ENCODE measurements at places on chromosomes 5 and 9.

DNA sequence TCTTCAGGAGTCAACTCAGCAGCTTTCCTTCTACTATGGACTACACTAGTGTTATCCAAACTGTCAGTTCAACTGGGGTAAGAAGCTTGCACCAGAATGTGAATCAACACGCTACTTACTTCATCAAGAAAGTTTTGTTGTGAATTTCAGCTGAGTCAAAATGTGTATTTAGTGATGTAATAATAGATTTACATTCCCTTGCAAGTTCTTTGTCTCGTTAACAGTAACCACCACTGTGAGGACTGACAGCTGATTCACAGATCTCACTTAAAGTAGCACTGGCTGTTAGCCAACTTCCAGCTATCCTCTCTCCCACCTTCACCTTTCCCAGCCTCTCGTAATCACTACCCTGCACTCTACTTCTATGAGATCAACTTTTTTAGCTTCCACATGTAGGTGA, 445.3 kb downstream of the NTRK2 start:
- DNase-seq = no peak

GRCh38 chr5:73544429-73545402, 20.7 kb downstream of the ANKRA2 start:
- DNase-seq = no peak

DNA sequence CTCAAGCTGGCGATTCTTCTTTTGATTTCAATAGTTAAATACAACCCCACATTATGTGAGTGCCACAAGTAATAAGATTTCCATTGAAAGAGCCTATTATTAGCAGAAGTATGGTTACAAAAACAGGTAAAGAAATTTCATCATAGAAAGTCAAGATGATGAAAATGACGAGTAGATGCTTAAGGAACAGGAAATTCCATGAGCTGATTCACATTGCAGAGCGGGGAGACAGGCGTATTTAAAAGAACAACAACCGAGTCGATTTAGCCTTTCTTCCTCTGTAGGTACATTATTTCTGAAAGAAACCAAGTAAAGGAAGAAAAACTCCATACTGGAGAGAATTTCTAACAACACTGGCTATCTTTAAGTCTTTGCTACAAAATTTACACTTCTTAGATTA, 310.4 kb downstream of the SLF1 start:
- DNase-seq = no peak

- no peak for DNase-seq
Observed at GRCh38 chr9:135447126-135447525, 32.5 kb upstream of the PPP1R26 start.

DNA sequence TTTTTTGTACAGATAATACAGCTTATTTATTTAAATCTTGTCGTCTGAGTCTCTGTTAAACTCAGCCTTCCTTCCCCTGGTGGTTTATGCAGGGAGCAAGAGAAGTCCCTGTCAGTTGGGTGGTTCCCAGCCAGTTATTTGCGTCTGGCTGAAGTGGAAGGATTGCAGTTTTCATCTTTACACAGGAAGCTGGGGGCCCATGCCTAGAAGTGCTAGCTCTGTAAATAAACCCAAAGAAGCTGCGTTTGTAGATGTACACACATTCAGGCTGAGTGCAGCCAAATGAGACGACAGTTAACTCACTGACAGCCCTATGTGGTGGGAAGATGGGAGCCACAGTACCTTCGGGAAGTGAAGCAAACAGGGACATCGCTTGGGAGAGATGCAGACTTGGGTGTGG, 122.1 kb downstream of the SAXO1 start:
- DNase-seq = no peak

DNA sequence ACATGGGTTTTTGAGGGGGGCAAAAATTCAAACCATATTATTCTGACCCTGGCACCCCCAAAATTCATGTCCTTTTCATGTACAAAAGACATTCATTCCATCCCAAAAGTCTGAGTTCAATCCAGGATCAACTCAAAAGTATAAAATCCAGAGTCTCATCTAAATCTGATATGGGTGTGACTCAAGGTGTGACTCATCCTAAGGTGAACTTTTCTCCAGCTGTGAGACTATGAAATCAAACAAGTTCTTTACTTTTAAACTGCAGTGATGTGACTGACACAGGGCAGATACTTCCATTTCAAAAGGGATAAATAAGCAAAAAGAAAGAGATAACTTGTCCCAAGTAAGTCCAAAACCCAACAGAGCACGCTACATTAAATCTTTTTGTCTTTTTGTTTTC, 20.6 kb upstream of the CYLC2 start:
- DNase-seq = no peak

DNA sequence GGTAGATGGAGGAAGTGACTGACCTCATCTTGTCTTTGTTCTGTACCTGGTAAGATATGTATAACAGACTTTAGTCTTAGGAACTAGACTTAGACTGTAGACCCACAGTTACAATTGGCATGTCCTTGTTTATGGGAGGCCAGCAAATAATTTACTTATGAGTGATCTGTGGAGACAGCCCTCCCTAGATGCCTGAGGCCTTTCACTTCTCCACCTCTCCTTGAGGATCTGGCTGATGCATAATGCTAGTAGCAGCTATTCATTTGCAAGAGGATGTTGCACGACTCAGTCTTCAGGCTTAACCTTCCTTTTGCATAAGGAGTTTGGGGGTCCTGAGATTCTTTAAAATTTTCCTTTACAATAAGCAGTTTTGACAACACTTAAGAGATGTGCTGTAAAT, 100.7 kb downstream of the YTHDC2 start:
- no peak for DNase-seq

DNA sequence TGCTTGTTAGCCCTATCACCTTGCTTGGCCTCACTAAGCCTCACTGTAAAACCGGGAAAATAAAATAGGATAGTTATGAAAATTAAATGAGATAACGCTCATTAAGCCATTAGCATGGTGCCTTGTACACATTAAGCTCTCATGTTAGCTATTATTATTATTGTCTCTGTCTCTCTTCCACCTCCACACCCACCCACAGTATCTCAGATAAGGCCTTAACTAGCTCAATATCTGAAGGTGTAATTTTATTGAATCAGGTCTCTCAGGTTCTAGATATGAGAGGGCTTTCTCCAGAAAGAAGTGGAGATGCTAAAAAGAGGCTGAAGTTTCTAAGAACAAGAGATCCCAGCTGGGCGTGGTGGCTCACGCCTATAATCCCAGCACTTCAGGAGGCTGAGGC, 27.6 kb downstream of the GFRA3 start:
- DNase-seq = no peak

- no peak for DNase-seq
Observed at GRCh38 chr9:131240047-131240921, 36.0 kb downstream of the FAM78A start.

DNA sequence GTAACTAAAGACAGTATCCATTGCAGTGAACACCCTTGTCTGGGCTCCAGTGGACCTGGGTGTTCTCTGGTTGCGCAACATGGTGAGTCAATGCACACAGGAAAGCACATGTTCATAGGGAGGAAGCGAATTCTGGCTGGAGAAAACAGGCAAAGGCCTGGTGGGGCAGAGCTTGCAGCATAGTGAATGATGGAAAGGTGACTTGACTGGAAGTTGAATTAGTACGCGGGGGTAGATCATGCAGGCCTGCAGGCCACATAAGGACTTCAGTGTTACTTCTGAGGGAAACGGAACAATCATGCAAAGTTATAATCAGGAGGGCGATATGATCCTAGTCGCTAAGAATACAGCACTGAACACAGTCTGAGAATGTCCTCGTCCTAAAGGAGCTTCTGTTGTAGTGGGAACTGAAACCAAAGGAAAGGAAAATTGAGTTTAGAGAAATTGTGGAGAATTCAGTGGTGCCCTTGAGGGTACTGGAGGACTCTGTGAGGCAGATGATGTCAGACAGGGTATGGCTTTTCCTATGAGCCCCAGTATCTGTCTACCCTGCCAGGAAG, 71.9 kb upstream of the RANBP3L start:
- DNase-seq = no peak

GRCh38 chr9:95087659-95088242, 229.8 kb downstream of the FANCC start:
- no peak for DNase-seq

DNA sequence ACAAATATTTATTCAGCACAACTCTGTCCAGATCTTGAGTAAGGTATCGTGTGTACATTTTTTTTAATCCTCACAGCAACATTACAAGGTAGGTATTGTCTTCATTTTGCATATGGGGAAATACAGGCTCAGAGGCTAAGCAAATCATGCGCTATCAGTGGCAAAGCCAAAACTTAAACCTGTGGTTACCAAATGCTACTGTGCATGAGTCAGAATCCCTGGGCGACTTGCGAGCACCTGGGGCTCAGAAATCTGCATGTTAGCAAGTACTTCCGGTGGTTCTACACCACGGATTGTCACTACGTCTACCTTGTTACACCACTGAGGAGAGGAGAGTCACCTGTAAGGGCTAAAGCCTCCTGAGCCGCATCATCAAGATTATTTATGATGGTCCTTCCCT, 21.3 kb downstream of the C5orf58 start:
- peak; percentile 60 for DNase-seq

DNA sequence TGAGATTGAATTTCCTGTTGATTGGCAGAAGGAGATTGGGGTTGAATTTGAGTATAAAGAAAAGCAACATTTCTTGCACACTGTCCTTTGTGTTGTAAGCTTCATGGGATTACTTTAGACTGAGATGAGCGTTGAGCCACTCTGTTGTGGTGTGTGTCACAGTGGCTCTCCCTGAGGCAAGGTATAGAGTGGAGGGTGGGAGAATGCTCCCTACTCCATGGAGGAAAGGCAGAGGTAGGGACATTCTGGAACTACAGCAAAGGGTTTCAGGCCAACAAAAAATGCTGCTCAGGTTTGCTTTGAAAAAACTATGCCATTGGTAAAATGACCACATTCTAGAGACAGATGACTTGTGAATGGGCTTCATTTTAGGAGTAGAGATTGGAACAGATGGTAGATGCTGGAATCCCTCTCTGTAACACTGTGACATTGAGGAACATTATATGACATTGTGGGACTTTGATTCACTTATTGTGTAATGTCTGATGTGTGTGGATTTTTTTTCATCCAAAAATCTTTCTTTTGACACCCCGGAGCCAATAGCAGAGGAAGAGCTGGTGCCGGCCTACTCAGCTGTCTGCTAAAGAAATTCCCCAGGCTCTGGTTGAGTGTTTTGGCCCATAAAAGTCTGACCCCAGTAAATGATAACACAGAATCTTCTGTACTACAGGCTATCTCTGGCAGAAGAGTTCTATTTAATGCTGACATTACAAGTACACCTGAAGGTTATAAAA, 6.2 kb upstream of the CEP120 start:
- no peak for DNase-seq

- no peak for DNase-seq
Observed at GRCh38 chr9:5951686-5952211, 61.1 kb downstream of the MLANA start.

GRCh38 chr5:132439521-132440089, 51.0 kb downstream of the IRF1 start:
- DNase-seq = no peak

- DNase-seq = no peak
Observed at GRCh38 chr9:137650259-137650658, 31.5 kb downstream of the EHMT1 start.

DNA sequence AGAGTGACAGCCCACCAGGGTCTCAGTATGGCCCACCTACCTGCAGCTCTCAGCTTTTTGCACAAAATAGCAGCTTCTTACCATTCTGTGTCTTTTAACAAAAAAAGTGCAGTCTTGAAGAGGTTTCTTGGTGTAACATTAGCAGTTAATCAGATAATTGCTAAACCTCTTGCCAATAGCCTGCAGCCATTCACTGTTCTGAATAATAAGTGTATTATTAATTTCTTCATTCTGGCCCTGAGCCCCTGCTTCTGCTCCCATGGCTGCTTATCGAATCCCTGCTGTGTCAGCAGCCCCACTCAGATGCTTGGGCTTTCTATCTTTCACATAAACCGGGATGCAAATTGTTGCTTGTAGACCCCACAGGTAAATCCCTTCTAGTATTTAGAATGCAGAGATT, 485.9 kb downstream of the CAAP1 start:
- no peak for DNase-seq

GRCh38 chr9:21968331-21969010, 25.7 kb downstream of the CDKN2A start:
- DNase-seq = peak; percentile 24

DNA sequence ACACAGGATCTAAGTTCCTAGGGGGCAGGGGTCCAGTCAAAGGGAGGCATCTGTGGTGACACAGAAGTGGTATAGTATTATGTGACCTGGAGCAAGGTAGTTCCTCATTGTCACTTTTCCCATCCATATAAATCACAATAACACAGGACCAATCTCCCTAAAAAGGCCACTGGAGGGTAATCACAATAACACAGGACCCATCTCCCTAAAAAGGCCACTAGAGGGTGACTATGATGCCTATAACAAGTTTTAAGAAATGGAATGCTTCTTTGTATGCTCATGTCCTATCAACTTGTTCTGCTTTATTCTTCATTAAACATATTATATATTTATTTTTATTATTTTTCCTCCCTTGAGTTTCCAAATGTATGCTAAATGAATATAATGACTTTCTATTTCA, 254.6 kb downstream of the ASTN2 start:
- no peak for DNase-seq

Measured in activated T-cell treated with anti-CD3 and anti-CD28 coated beads, Interleukin-2, amount 50 U/mL, for 1 hour (primary cell).